ENCODE measurements at places on chromosomes 1 and 21.

- no peak for DNase-seq
Observed at GRCh38 chr1:169563019-169563615, 23.2 kb downstream of the F5 start.

DNA sequence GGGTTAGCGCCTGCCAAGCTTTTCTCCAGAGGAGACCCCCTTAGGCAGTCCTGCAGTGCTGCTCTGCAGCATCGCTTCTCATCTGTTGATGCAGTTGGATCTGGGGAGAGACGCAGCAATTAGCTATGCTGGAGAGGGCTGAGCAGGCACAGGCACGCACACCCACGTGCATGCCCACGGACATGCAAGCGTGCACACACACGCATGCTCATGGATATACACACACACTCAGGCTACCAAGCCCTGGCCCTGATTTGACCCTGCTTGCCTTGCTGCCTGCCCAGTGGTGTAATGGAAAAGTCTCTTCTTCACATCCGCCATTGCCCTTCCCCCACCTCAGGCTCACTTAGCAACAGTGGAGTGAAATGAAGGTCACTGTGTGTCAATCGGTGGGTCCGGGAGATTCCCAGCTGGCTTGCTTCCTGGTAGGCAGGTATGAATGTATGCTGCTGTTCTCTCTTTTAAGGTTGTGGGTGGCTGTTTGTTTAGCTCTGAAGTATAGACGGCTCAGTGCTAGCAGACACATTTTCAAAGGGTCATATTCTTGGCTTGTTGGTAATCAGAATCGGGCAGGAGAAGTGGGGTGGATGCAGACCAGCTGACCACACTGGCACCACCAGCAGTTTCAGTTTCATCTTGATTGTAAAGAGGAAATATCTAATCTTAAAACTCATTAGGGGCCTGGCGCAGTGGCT, 9.5 kb downstream of the ATP1B1 start:
- DNase-seq: no peak

GRCh38 chr21:19010251-19010650, 606.7 kb upstream of the TMPRSS15 start:
- no peak for DNase-seq

- DNase-seq: no peak
Observed at GRCh38 chr1:174995916-174996315, 3.8 kb upstream of the CACYBP start.

- DNase-seq: no peak
Observed at GRCh38 chr1:111476761-111477309, 3.1 kb downstream of the C1orf162 start.

DNA sequence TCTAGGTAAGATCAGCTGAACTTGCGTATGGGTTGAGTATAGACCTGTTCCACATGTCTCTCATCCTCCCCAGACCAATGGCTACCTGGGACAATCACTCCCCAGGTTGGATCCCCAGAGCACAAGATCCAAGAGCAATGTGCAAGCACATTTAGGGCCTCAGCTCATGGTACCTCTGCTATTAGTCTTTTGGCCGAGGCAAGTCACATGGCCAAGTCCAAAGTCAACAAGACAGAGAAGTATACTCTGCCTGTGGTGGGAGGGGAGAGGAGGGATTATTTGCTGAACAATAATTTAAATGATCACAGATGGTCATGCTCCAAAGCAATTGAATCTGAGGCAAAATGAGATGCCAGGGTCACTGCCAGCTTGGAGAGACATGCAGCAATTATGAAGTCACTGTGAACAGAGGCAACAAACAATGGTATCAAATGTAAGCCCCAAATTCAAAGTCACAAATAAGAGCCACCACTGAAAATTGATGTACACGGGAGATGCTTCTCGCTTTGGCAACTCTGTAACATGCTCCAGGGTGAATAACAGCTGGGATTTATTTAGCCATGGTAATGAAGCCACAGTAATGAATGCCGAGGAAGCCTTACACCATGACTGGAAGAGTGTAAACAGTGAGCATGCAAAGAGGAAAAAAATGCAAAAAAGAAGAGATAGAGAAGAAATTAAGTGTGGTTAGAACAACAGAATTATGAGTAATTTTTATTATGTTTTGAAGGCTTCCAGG, 149.1 kb downstream of the ZNF281 start:
- DNase-seq: no peak

DNA sequence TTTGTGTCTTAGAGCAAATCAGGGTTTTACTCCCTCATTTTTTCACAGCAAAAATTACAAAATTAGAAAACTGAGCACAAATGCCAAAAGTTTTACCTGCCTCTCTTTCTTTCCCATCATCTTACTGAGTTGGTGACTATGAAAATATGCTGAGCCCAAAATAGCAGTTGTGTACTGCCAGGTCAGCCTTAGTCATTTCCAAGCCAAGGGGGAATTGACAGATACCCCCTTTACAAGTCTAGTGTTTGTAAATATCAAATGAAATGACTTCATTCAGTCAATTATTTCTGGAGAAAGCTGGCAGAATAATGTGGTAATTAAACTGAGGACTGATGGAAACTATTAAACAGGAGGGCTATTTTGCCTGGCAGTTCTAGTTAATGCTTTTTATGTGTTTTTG, 11.4 kb upstream of the GORAB start:
- no peak for DNase-seq

GRCh38 chr1:245085508-245086095, 69.2 kb upstream of the KIF26B start:
- no peak for DNase-seq

DNA sequence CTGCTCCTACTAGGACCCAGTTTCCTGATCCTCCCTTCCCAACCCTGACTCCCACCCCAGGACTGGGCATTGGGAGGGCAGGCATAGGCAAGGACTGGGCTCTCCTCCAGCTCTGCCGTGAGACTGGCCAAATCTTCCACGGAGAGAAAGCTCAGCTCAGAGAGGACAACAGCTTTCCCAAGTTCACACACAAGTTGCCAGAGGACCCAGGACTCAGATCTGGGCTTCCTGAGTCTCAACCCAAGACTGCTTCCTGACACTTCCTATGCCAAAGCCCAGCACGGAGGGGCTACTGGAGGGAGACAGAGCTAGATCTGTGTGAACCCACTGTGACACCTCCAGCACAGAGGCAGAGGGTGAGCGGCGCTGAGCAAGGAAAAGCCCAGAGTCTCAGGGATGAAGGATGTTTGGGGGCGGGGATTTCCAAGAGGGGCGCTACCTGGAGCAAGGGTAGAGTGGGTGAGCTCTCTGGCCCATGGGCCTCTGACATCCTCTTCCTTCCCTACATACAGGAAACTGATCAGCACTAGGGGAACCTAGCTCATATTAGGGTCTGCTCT, 7.1 kb downstream of the PDZK1IP1 start:
- no peak for DNase-seq

DNA sequence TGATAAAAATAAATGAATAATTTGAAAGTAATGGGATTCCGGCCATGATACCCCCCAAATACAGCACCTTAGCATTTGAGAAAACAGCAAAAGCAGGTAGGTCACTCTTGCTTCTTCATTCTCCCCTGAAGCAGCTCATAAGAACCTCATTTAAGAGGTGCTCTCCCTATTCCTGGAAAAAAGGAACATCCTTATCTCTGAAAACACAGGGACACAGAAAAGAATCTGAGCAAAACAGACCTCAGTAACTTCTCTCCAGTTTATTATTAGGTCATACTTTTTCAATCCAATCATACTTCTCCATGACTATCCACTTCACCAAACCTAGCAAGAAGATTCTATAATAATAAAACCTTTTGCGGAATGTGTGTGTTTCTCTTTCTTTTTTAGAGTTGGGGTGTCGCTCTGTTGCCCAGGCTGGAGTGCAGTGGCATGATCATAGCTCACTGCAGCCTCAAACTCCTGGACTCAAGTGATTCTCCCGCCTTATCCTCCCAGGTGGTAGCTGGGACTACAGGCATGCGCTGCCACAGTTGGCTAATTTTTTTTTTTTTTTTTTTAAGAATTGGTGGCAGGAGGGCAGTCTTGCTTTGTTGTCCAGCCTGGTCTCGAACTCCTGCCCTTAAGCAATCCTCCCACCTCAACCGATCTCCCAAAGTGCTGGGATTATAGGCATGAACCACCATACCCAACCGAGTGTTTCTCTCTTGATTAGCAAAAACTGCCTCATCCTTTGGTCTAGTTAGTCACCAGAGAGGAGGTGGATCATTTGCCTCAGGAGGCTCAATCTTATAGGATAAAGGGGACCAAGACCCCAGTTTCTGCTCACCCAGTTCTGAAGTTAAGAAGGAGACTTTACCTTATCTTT, 10.6 kb upstream of the TRIM33 start:
- DNase-seq: no peak

GRCh38 chr1:27026621-27027574, 14.2 kb upstream of the TENT5B start:
- peak; percentile 43 for DNase-seq

GRCh38 chr1:42924851-42925760, 33.6 kb downstream of the SLC2A1 start:
- no peak for DNase-seq

DNA sequence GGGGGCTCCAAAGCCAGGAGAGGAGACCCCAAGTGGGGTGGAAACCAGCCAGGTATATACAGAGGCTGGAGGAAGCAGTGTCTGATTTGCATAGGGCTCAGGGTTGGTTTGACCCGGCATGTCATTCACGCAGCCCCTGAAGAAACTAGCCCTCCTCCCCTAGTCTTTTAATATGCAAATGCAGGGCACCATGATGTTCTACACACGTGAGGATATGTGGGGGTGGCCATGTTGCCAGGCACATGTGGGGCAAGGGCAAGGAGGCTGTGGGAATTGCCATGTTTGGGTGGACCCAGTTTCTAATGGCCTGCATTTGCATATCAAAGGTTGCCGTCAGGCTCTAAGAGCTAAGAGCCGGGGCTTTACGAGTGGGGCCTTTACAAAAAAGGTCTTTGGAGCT, 12.0 kb upstream of the RHOU start:
- no peak for DNase-seq

DNA sequence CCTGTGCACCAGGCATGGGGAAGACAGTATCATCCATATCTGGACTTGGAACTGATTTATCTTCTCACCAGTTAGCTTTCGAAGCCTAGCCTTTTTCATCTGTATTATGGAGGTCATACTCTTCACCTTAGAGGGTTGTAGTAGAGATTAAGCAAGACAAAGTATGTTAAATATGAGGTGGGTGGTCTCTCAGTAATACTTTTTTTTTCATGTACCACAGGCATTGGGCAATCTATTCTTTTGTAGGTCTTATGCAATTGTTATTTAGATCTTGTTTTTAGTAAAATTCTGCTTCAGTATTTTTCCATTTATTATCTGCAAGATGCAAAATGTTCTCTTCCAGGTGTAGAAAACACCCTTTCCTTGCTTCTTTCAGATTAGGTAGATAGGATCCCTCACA, 35.2 kb upstream of the OR2B11 start:
- no peak for DNase-seq

- no peak for DNase-seq
Observed at GRCh38 chr1:107689159-107689558, 275.8 kb downstream of the VAV3 start.

- no peak for DNase-seq
Observed at GRCh38 chr1:22465671-22466070, 14.0 kb downstream of the ZBTB40 start.
